Cardiac fibroblast (primary cell): ENCODE measurements at places on chromosomes 2 and 18.

DNA sequence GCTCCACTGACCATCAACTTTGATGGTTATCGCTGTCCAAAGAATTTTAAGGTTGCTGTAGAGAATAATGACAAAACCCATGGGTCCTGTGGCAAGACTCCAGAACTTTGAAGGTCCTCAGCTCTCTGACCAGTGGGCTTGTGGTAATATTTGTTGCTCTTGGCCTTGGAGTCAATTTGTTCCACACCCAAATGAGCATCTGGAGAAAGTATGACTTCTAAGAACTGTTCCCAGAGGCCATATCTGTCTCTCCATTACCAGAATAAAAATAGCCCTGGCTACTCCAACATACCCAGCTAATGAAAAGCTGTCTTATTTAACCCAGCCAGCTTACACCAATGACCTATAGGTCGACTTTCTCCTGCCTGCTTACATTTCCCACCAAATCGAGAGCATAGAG is 466.4 kb downstream of the MEIS1 start:
- DNase-seq, result peak; percentile 5

GRCh38 chr2:236571145-236571544 is 1.5 kb downstream of the ACKR3 start:
- no peak for DNase-seq

DNA sequence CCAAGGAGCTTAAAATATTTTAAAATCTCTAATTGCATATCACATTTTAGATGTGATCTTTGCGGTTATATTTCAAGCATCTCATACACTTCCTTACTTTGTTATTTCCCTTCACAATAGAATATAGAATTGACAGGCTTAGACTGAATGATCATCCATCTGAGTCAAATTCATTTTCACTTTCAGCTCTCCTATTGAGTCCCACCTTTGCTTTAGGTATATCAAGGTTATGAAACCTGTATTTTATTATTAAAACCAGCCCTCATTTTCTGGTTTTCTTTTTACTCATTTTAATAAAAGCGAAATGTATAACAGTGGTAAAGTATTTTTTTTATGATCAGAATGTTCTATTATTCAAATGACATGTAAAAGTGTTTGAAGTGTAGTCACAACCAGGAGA is 162.9 kb upstream of the KYNU start:
- DNase-seq, result no peak

GRCh38 chr2:171602352-171602751 is 80.1 kb downstream of the CYBRD1 start:
- no peak for DNase-seq

- DNase-seq, result no peak
Measured at GRCh38 chr2:50263728-50264127, 768.2 kb downstream of the NRXN1 start.

- DNase-seq, result peak; percentile 11
Measured at GRCh38 chr2:29920631-29921559, 491 bp downstream of the ALK start.

- DNase-seq, result no peak
Measured at GRCh38 chr2:228067309-228067708, 114.2 kb downstream of the SPHKAP start.

- peak; percentile 72 for DNase-seq
Measured at GRCh38 chr2:69214898-69215297, 172.1 kb downstream of the GFPT1 start.

GRCh38 chr18:77071711-77072292 is 60.8 kb downstream of the MBP start:
- peak; percentile 96 for DNase-seq

DNA sequence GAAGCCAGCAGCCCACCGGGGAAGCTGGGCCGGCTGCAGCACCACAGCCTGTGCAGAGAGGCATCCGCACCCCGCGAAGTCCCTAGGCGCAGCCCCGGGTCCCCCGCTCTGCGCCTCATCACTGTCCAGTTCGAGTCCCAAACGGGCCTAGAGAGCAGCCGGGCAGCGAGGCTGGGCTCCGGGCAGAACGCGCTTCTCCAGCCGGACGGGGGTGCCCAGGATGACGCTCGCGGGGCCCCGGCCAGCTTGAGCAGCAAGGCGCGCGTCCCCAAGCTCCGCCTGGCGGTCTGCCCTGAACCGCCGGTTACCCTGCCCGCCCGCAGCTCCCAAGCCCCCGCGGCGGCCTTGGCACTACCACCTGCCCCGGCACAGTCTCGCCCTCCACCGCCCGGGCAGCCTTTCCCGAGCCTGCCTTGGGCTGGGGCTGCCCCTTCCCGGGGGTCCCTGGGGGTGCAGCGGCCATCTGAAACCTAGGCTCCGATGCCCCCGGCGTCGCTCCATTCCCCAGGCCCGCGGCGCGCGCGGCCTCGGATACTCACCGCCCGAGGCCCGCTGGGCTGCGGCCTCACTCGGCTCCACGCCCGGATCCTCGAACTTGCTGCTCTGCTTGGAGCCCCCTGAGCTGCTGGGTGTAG is 591 bp downstream of the SLC16A14 start:
- peak; percentile 18 for DNase-seq

GRCh38 chr18:13823707-13824395 is at the start of gene MC5R:
TSS of gene MC5R (plus strand) at chr18:13824149. CDS start at chr18:13825766, 1,617 bp downstream.
- DNase-seq, result peak; percentile 36

GRCh38 chr2:26088038-26088643 is 54.3 kb downstream of the RAB10 start:
- peak; percentile 45 for DNase-seq

DNA sequence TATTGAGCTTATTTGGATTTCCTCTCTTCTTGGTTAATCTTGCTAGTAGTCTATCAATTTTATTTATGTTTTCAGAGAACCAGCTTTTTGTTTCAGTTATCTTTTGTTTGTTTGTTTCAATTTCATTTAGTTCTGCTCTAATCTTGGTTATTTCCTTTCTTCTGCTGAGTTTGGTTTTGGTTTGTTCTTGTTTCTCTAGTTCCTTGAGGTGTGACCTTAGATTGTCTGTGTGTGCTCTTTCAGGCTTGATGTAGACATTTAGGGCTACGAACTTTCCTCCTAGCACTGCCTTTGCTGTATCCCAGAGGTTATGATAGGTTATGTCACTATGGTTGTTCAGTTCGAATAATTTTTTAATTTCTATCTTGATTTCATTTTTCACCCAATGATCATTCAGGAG is 141.6 kb downstream of the ZNF236 start:
- no peak for DNase-seq

GRCh38 chr2:15912203-15912602 is 28.1 kb upstream of the MYCN start:
- DNase-seq, result peak; percentile 77

- no peak for DNase-seq
Measured at GRCh38 chr2:28365158-28365557, 27.5 kb upstream of the FOSL2 start.

DNA sequence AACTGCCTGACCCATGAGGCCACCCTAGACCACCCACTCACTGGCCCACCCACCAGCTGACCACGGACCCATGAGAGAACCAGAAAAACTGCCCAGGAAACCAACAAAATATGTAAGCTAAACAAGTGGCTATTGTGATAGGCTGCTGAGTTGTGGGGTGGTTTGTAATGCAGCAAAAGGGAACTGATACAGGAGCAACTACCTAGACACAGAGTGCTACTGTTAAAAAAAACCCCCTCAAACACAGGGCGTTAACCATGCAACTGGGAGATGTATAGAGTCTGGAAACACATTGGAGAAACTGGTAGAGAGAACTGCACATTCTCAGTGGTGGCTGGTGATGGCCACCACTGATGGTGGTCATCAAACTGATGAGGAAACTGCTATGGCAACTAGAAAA is 206.3 kb upstream of the GYPC start:
- DNase-seq, result no peak

GRCh38 chr2:86414996-86415395 is 26.2 kb upstream of the KDM3A start:
- DNase-seq, result no peak

- peak; percentile 52 for DNase-seq
Measured at GRCh38 chr18:28494151-28494550, 317.2 kb upstream of the CDH2 start.

GRCh38 chr2:69202327-69202726 is 184.7 kb downstream of the GFPT1 start:
- DNase-seq, result no peak

DNA sequence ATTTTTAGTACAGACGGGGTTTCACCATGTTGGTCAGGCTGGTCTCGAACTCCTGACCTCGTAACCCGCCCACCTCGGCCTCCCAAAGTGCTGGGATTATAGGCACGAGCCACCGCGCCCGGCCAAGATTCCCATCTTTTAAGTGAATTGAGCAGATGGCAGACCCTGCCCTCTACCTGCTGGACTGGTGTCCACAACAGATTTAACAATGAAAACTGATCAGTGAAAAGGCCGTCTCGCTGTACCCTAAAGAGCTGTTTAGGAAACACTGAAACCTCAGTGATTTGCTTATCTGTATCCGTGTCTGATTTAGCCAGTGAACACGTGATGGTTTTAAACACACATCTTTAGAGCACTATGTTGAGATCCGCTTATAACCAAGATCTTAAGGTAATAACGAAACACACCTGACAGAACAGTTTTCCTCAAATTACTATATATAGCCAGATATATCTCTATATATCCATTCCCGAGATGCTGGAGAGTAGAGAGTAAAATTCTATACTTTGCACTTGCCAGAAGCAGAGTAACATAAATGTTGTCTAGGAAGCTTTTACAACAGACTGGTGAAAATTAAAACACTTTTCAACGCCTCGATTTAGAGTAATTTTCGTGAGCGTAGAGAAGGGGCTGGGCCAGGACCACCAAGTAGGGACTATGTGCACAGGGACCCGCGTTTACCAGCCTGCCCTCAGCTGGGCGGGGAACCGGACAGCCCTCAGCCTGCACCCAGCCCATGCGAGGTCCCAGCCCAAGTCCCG is 594 bp downstream of the FAM161A start:
- DNase-seq, result peak; percentile 64

- DNase-seq, result no peak
Measured at GRCh38 chr2:68371138-68371537, 6.1 kb downstream of the PLEK start.

- DNase-seq, result no peak
Measured at GRCh38 chr2:149223472-149224095, 106.8 kb upstream of the LYPD6 start.

GRCh38 chr2:200787351-200788120 is 24.2 kb upstream of the BZW1 start:
- DNase-seq, result peak; percentile 99

- no peak for DNase-seq
Measured at GRCh38 chr2:192068966-192069365, 125.8 kb downstream of the TMEFF2 start.

DNA sequence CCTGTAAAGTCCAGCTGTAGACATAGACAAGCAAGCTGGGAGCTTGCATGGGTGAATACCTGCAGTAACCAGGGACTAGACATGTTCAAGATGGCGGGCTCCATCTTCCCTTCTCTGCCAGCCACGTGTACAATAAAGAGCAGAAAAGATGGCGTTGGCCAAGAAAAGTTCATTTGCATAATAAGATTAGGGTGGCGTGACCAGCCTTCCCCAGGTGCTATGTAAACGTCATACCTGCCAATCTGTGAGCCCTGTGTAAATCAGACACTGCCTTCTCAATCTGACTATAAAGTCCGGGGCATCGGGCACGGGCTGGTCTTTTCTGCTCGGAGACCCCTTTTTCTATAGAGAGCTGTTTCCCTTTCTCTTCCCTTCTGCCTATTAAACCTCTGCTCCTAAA is 101.6 kb upstream of the XPO1 start:
- DNase-seq, result no peak

- peak; percentile 25 for DNase-seq
Measured at GRCh38 chr2:10576456-10576855, 113.3 kb downstream of the NOL10 start.

DNA sequence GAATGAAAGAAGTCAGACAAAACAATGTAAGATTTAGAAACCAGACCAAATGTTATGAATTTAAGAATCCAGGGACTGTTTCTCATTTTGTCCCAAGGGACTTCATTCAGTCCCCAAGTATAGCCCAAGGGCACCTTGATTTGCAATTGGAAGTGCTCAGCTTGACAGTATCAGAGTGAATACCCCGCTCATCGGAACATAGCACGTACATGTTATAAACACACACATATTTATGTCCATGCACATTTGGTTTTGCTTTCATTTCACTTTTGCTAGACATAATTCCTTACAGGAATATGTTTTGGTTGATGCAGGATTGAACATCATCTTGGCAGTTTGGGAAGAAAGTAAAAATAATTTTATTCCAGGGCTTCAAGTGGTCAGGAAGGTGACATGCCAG is 100.2 kb downstream of the PID1 start:
- DNase-seq, result no peak

DNA sequence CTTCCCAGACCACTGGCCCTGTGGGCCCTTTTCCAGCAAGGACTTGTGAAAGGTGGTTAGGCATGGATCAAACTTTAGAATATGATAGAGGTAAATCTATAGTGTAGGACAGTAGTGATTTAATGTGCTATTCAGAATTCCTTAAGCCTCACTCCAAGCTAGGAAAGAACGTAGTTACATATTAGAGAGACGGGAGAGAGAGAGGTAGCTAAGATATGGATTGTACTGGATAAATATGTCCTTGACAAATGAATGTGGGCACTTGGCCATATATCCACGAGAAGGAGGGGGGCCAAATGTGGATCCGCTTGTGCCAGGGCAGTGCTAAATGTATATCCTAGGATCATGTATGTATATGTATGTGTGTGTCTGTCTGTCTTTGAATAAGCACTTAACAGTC is 6.5 kb downstream of the KCNJ3 start:
- no peak for DNase-seq

DNA sequence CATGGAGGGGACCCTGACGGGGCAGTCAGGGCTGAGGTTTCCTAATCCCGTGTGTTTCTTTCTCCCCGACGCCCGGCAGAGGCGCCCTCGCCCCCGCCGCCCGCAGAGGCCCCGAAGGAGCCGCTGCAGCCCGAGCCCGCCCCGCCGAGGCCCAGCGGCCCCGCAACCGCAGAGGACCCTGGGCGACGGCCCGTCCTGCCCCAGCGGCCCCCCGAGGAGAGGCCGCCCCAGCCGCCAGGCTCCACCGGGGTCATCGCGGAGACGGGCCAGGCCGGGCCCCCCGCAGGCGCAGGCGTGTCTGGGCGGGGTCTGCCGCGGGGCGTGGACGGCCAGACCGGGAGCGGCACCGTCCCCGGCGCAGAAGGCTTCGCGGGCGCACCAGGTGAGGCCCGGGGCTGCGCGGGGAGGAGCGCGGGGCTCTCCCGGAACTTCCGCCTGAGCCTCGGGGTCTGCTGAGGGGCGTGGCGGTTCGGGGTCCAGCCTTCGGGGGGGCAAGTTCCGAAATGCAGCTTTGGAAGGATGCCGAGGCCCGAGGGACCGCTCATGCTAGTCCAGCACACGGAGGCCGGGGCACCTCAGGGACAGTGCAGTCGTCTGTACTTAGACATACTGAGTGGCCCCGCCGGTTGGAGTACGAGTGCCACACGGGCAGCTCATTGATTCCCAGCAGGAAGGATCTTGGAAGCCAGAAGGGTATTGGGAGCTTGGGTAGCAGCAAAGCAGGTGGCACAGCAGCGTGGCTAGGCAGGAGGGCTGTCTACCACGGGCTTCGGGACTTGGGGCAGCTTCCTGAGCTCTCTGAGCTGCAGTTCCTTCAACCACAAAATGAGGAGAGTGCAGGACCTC is 60.1 kb downstream of the EMILIN2 start:
- no peak for DNase-seq
